Ureter (tissue), 1 donor: ENCODE measurements at places on chromosomes 13 and 19.

DNA sequence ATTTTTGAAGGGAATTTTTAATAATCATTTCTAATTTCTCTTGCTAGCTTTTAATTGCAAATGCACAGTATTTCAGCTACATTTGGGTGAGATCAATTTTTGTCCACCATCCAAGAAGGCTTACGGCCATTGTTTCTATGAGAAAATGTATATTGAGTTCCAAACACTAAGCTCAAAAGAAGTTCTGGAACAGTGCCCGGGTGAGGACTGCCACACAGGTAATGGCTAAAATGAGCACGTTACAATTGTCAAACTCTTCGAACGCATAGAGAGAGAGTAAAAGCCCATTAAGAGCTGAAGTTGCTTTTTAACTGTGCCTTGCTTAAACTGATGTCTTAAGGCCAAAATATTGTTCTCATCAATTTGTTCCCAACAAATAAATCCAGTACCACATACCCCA lies 755.0 kb downstream of the DIAPH3 start:
- no peak for DNase-seq

- no peak for DNase-seq
These were observed 200.4 kb downstream of the KLF12 start for GRCh38 chr13:73933795-73934194.

GRCh38 chr13:36673838-36674326 lies at the start of gene SERTM1:
Gene SERTM1, plus strand, starts transcription at chr13:36674020. Its CDS starts 21,059 bp downstream, at chr13:36695079.
- no peak for DNase-seq

GRCh38 chr19:12162513-12162881 lies 399 bp upstream of the ZNF136 start:
- DNase-seq, result no peak

DNA sequence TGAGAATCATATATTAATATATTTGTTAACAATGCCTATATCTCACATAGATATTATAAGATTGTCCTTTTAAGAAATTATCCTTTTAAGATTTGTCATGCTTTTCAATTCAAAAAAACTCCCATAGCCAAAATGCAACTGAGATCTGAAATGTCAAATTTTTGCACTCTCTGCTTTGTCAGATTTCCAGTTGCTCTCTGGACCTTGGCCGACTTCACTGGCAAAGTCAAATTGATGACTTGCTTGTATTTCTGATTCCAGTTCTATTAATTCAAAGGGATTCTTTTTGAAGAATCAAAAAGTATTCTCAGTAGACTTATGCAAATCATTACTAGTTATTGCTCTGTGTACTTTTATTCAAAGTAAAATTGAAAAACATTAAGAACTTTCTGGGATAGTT lies 101.2 kb upstream of the SCEL start:
- DNase-seq, result no peak

- peak; percentile 65 for DNase-seq
These were observed 1.4 kb downstream of the KCTD15 start for GRCh38 chr19:33797802-33798671.

GRCh38 chr13:79258489-79258888 lies 147.6 kb downstream of the RBM26 start:
- no peak for DNase-seq

DNA sequence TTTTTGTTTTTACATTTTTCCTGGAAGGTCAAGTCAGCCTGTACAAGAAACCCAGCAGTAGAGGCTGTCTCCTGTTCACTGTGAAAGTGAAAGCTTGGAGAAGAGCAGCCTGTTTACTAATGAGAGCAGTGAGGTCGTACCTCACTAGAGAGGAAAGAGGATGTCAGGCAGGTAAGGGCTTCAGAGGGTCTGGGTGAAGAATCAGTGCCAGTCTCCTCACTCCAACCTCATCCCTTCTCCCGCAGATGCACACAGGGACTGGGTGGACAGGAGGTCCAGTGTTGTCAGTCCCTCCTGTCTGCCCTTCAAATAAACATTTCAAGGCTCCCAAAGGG lies 462.5 kb downstream of the KLF5 start:
- no peak for DNase-seq

DNA sequence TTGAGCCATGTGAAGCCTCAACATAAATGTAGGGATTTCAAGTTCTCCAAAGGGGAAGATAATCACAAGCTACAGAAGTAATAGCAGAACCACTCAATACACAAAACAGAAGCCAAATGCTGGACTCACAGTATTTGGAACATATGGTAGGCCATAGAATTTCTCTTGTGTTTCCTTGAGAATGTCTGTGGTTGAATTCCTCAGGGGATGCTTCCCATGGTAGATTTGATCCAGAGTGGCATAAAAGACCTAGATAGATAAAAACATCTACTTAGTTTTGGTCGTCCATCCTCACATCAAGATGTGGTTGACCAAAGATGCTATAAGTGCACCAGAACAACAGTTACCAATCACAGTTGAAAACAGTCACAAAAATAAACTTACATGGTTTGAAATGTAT lies 83.4 kb downstream of the MIPEP start:
- DNase-seq, result no peak

GRCh38 chr13:30872685-30873461 lies 33.2 kb upstream of the MEDAG start:
- DNase-seq, result no peak

DNA sequence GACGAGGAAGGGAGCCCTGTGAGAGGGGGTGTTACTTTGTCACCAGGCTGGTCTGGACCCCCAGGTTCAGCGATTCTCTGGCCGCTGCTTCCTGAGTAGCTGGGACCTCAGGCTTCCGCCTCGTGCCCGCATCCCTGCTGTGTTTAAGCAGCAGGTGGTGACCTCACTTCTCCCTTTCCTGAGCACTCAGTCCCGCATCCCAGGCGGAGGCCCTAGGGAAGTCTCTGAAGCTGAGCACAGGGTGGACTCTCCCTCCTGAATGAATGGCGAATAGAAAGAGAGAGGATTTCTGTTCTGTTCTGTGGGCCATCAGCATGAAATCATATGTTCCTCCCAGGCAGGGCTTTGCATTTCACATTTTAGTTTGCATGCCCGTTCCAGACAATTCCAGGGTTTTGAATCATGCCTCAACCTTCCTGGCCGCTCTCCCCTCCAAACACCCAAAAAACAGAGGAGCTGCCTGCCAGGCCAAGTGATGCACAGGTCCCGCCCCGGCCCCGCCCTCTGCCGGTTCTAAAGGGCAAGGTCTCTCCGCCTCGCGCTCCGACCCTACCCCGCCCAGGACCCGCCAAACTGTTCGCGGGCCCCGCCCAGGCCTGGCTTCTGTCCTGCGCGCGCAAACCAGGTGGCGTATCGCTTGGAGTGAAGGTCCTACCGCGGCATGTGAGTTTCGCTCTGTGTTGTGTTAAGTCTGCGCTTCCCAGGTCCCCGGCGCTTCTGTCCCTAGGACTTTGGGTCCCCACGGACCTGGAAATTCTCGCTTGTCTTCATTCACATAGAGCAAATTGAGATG lies 35.1 kb upstream of the ZNF808 start:
- DNase-seq, result no peak

- no peak for DNase-seq
These were observed 18.3 kb upstream of the SIGLEC6 start for GRCh38 chr19:51549533-51550324.

GRCh38 chr19:34436716-34437115 lies 8.5 kb downstream of the UBA2 start:
- no peak for DNase-seq

GRCh38 chr13:85243831-85244230 lies 555.4 kb downstream of the SLITRK6 start:
- DNase-seq, result no peak

GRCh38 chr13:84865783-84866221 lies 933.4 kb downstream of the SLITRK6 start:
- no peak for DNase-seq

DNA sequence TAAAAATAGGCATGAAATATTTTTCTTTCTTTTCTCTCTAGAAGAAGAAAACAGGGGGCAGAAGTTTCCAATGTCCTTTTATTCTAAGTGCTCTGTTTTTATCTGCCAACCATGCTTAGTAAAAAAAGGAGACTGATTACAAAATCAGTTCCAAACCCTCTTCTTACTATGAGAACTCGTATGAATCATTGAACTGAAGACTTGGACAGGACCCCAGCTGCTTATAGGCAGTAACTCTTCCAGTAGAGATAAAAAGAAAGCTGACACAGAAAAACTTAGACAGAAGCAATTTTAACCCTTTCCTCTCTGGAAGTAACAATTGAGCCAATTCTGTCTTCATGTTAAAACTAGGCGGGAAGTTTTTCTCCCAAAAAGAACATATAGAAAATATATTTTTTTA lies 24.5 kb upstream of the FREM2 start:
- DNase-seq, result no peak

DNA sequence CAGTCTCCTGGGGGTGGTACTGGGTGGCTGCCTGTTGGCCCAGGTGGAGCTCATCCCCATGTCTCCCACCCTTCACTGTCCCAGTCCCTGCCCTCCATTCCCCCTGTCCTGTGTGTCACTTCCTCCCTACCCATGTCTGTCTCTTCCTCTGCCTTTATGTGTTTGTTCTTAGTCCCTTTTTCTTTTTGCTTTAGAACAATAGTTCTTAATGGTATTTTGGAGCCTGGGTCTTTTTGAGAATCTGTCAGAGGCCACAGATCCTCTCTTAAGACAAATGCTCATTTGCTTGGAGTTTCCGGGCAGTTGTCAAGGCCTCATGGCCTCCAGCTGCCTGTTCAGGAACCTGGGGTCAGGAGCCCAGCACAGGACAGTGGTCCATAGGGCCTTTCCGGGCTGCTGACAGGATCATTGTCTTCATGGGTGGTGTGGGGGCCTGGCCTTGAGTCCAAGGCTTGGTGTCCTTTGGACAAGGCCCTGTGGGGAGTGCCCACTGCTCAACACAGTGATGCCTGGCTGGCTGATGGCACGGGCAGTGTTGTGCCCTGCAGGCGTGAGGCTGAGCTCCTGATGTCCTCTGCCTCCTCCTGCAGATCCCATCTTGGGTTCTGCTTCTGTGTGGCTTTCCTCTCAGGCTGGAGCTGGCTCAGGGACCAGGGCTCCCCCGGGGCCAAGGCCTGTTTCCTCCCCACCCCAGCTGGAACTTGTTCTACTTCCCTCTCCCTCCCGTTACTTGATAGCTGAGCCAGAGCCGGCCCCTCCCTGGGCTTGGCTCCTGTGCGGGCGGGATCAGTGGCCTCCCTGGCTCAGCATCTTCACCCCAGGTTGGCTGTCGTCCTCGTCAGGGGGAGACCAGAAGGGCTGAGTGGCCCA lies 3.5 kb downstream of the EGLN2 start:
- no peak for DNase-seq

DNA sequence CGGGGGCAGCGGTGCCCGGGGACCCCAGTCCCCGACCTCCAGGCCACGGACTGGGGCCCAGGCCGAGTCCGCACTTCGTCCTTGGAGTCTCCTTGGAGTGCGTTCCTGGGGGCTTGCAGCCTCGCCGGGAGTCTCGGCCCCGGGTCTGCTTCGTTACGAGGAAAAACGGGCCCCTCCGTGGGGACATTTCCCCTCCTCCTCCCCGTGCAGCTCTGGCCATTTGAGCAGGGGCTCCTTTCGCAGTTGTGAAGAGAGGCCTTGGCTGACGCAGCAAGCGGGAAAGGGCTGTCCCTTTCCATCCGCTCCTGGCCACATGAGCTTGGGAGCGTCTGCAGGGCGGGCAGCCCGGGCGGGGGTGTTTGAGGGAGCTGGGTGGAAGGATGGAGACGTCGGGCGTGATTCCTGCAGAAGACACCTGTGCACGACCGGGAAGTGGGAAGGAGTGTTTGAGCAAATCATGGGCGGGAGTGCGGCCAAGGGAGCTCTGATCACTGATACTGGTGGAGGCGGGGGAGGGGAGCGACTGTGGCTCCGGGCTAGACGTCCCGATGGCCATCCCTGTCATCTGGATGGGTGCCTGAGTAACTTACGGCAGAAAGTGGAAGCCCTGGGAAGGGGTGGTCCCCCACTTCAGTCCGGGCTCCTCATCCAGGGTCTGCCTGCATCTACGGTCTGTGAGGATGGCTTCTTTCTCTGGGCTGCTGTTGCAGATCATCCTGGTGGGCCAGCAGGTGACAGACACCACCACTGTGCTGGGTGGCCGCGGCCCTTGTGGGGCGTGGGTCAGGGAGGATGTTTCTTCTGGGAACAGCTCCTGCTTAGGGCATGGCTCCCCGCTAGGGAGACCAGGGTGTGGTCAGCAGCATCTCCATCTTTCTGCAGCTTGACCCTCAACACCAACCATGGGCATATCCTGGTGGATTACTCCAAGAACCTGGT lies 736 bp downstream of the GPI start:
- DNase-seq, result peak; percentile 62
